ENCODE measurements at places on chromosomes 7 and 10.

GRCh38 chr7:148941598-148942275 lies 57.6 kb upstream of the EZH2 start:
- DNase-seq = no peak

DNA sequence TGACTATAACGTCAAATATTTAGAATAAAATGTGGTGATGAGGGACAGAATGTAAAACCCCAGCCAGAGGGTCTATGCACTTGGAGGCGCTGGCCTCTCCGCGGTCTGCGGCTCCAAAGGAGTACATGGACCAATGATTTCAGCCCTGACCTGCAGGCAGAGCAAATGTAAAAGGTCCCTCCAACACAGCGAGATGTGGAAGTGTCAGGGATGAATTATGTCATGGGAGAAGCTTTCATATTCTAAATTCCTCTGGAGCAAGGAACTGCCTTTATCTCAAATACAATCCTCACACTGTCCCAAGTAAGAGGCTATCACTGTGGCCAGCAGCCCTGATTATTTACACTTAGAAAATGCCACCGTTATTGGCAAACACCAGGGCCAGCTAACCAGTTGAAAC lies 139.4 kb downstream of the GFRA1 start:
- no peak for DNase-seq

DNA sequence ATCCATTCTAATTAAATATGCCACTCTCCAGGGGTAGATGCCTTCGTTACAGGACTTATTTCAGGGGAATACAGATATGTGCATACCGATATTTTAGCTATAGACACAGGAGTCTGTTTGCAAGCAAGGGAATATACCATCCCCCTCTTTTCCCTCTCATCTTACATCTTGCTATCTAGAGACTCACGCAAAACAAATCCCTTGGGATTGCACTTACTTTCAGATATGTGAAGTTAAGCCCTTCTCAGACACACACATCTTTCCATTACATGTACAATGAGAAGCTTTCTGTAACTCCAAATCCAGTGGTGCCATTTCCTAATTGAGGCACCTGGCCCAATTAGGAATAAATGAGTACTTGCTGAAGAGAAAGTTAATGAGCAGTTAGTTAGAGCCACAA lies 250.4 kb upstream of the FZD8 start:
- DNase-seq = no peak

DNA sequence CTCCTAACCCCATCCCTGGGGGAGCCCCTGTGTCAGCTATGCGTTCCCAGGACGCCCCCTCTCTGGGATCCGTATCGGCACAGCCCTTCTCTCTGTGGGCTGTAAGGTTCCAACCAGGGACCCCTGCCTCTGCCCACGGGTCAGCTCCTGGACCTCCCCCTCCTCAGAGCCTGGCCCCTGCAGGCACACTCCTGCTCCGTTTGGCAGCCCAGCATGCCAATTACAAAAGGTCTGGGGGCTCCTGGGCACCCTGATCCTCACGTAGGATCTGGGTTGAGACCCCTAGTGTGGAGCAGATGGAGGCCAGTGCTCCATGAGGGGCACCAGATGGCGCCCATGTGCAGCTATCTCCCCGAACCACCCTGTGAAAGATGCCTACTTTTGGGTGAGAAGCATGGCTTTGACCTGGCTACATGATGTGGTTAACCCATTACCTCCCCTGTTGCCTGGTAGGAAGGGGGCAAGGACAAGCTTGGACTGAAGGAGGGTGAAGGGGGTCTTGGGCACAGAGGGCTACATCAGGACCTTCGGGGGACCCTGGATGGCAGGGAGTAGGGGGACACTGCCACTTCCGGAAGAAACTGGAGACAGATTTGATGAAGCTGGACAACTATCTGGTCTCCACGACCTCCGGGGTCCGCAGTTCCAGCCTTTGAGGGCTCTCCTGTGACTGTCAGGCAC lies 9.0 kb downstream of the TACR2 start:
- DNase-seq = no peak

DNA sequence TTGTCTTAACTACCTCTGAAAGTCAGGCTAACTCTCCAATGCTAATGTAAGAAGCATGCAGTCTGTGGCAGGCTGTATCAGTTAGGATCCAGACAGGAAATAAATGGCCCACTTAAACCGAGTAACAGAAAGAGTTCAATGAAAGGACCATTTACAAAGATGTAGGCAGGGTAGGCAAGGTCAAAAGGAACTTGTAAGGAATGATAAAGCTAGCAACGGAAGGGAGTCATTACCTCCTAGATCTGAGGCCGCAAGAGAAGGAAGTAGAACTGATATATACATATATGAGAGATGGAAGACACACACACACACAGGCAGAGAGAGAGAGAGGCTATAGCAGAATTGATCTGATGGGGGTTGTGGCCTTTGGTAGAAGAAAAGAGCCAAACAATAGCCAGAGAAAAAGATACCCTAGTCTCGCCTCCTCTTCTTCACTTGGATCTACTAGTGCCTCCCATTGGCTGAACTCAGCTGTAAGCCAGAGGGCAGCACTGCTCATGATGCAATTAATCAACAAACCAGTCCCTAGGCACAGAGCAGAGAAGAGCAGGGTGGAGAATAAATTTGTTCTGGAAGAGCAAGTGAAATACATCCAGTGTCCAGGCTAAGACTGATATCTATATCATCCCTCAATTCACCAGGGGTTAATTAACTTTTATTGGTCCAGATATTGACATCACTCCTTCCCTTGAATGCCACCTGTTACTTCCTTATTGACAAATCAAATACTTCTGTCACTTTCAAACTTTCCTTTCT lies 91.2 kb downstream of the LSMEM1 start:
- no peak for DNase-seq

GRCh38 chr7:106462365-106462859 lies 177.6 kb upstream of the NAMPT start:
- DNase-seq = no peak

DNA sequence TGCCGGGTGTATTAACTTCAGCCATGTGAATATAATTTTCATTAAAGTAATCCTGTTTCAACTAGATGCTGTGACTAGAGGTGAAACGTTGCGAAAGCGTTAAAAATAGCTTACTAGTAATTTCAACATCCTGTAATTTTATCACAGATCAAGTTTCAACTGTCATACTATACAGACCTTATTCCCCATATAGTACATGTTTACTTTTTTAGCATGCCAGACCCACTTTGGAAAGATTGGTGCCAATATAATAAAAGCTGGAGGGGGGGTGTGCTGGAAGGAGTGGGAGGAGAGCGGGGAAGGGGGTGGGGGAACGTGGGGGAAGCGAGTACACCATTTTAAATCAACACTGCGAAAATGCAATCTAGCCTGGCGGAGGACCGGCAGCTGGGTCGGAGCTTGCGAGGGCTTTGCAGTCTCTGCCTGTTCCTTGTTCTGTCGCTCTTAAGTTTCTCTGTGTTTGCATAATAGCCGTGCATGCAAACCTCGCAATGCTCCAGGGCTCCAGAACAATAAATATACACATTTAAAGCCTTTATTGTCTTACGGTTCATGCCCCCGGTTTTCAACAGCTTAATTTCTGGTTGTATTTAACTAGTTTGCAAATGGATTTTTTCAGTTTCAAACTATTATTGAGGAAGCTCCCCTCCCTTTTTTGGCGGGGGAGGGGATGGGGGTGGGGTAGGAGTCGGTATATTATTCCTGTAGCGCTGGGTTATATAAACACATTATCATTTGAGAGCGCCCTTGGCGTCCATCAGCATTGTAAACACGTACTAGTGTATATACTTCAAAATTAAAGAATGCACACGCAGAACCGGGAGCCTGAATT lies 1.3 kb upstream of the ARID5B start:
- no peak for DNase-seq

DNA sequence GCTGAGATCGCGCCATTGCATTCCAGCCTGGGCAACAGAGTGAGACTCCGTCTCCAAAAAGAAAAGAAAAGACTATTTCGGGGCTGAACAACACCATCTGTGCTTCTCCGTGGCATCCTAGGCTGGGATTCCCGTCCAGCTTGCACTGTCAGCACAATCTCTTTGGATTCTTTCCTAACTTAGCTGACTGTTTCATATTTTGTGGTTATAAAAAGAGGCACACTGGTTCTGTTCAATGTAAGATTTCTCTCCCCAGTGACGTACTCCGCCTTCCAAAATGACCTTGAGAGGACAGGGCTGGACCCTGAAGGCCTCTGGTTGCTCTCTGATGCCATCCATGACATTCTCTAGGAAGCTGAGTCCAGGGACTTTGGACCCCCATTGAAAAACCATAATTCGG lies 8.8 kb downstream of the ZNHIT1 start:
- DNase-seq = no peak

GRCh38 chr7:115613836-115614235 lies 416.7 kb downstream of the TFEC start:
- no peak for DNase-seq

DNA sequence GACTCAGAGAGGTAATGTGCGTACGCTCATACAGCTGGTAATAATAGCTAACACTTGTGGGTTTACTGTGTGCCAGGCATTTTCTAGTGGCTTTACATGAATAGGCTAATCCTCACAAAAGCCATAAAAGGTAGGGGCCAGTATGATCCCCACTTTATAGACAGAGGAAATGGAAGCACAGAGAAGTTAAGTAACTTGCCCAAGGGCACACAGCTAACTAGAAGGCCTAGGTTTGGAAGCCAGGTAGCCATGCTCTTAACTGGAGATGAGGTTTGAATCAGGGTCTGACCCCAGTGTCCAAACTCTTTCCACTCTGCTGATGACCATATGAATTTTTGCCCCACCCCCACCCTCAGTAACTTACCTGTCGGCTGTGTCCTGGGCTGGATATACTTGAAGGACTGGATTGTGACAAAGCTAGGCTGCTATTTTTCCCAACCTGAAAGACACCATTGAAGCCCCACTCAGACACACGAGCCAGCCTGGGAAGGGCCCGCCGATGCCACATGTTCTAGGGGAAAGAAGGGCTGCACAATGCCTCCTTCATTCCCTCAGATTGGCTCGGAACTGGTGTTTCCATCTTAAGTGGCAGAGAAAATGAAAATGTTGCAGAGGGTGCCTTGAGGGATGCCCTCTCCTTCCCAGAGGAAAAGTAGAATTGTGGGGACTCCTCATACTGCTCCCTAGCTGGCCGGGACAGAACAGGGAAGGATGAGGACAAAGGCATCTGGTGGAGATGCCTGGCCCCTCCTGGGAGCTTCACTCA lies 29.1 kb upstream of the EFCAB10 start:
- no peak for DNase-seq

DNA sequence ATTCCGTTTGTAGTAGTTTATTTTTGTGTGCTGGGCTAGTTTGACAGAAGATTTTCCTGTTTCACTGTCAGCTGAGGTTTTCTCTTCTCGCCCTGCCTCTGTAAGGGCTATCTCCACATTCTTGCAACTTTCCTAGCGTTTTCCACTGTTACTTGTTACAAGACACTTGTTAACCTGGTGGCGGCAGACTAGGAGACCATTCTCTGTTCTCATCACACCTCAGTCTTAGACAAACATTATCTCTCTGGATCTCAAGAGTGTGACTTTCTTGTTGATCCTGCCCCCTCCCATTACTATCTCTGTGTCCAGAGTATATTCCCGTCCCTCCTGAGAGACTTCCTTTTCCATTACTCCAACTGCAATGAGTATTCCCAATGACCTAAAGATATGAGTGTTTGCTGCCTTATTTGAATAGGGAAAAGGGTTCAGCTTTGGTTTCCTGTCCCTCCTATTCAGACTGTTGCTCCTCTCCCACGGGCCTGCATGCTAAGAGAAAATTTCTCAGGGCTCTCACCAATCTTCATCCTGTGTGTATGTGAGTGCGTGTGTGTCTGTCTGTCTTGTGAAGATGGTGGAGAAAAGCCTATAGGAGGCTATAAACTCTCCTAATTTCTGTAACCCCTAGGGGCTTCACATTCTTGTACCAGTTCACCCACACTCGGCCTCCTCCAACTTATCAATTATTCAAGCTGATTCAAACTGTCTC lies 722.4 kb upstream of the POT1 start:
- DNase-seq = no peak

DNA sequence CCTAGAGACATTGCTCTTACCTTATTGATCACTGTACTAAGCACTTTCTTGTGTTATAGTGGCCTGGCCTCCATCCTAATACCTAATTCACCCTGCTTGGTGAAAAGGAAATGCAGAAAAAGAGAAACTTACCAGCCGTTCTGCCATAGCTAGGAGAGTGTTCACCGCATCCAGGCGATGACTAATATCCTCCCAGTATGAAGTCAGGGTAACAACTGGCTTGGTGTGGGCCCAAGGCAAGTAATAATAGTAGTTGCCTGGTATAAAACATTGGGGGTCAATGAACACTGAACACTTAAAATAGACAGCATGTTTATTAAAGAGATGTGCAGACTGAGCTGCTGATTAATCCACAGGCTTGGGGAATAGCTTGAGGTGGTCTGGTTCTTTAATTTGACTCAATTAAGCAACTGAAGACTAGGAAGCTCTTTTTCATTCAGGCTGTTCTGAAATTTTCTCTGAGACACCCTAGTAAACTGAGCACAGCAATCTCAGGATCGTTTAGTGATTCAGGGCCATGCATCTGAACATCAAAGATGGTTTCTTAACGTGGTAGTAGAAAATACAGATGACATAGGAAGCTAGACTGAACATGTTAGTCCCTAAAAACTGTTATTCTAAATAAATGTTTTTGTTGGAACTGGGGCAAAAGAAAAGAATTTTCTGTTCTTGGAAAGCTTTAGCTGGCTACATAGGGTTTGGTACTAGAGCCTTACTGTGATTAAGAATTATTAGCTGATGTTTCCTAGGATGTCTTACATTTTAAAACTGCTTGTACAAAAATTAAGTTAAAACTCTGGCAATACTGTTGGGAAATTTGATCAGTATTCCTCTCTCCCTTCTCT lies 102.2 kb downstream of the MYOF start:
- DNase-seq = no peak

GRCh38 chr10:72445851-72446250 lies 91.1 kb upstream of the DNAJB12 start:
- no peak for DNase-seq

DNA sequence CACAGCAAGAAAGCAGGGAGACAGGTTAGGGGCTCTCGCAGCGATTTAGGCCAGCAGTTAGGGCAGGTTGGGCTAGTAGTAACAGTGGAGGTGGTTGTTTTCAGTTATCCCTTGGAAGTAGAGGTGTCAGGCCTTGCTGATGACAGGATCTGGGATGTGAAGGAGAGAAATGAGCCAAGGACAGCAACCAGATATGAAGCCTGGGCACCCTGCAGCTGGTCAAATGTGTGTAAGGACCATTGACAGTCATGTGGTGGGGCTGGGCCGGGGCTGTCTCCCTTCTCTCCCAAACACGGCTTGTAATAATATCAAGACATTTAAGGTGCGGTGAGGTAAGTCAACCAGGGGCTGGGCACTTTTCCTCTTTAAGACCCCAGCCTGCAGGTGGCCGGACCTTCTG lies 112.5 kb upstream of the IGFBP3 start:
- no peak for DNase-seq

All from iPS DF 6.9 (cell line).